Sigmoid colon (tissue), 7 donors: ENCODE measurements at places on chromosomes 3 and 15. TPM values are rescaled to one million over a fixed set of nuclear protein-coding genes. Genes with fewer than 3 reads are reported as not detected.

Gene NEK4
- 19.4 TPM for total RNA-seq

Gene RAB27A
- total RNA-seq = 13.0 TPM

Gene PRR20G
- not detected for total RNA-seq

Gene SLC28A1
- total RNA-seq = not detected

Gene TRPM1
- total RNA-seq = not detected

Gene MYH15
- total RNA-seq = under 0.01 TPM

GRCh38 chr3:107412376-107412775 is 35.1 kb downstream of the CCDC54 start:
- DNase-seq = peak; percentile 63
- H3K4me1 ChIP-seq = no peaks in the 10 kb centered on the region
- no peak overlapping the region for H3K27ac ChIP-seq
- H3K4me3 ChIP-seq = no peak overlapping the region
- H3K36me3 ChIP-seq = no peaks in the 10 kb centered on the region

GRCh38 chr3:97940034-97940433 is 32.2 kb downstream of the RIOX2 start:
- peaks cover 8% of the 10 kb centered on the region for H3K36me3 ChIP-seq
- DNase-seq = no peak
- no peak overlapping the region for H3K4me3 ChIP-seq

DNA sequence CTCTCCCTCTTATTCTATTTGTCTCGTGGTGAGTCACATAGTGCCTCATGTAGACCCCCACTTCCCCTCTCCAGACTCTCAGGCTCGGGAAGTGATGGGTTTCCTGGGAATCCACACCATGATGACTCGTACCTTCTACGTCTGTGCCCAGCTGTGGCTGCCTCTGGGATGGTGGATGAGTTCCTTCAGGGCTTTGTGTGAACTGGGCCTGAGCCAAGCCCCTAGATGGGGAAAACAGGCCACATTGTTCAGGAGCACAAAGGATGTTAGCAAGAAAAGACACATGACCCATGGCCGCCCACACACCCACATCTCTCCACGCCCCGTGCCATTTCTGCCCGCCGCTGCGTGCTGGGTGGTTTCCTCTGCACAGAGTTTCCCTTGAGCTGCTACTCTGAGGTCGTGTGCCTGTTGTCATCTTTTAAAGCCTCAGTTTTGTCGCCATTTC is 10.5 kb downstream of the ISG20 start:
- peaks cover 10% of the 10 kb centered on the region for H3K4me1 ChIP-seq
- H3K27ac ChIP-seq = peak overlapping the region; percentile 60
- no peaks in the 10 kb centered on the region for H3K36me3 ChIP-seq
- H3K4me3 ChIP-seq = no peak overlapping the region

DNA sequence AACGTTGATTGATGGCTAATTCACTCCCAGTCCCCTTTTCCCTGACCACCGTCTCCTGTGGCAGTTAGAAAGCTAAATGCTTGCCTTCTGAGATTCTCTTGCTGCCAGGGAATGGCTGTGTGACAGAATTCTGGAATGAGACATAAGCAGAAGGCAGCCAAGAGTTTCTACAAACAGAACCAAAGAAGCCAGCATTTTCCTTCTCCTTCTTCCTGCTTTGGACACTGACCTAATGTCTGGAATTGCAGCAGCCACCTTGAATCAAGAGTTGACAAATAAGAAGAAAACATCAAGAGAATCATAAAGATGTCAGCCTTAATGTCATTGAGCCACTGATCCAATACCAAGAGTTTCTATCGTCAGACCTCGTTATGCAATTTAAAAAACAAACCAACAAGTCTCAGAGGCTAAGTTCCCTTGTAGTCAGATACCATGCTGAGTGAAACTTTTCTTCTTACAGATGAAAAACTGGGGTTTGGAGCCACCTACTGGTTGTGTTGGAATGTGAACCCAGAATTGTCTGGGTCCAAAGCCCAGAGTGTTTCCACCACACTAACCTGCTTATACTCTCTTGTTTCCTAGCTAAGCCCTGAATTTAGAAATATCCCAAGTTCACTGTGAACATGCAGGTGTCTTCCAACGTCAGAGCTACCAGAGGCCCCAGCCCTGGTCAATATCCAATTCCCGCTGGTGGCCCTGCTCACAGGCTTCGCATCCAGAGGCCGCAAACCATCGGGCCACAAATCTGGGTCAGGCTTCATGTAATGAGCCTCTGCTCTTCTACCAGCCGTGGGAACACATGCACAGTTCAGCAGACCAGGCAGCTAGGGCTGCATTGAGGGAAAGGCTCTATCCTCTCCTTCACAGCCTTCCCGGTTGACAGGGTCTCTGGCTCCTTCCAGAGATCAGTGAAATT is 42.5 kb downstream of the MCF2L2 start:
- H3K4me3 ChIP-seq = no peak overlapping the region
- no peaks in the 10 kb centered on the region for H3K36me3 ChIP-seq
- DNase-seq = no peak
- no peak overlapping the region for H3K27ac ChIP-seq

DNA sequence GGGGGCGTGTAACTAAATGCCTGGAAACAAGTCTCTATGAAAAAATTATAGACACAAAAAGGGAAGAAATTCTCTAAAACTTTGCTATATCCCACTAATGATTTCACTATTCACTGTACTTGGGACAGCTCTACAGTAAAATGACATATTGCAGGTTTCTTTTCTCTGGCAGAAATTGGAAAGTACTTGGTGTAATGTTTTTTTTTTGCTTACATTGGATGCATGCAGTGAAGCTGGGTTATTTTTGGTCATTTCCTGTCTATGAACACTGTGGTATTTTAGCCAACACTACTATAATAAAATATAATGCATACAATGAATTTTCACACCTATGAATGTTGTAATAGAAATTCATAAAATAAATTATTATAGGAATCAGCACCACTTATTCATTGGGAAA is 109.7 kb downstream of the LRRC49 start:
- no peaks in the 10 kb centered on the region for H3K36me3 ChIP-seq
- no peaks in the 10 kb centered on the region for H3K27me3 ChIP-seq
- H3K27ac ChIP-seq = no peak overlapping the region
- H3K4me3 ChIP-seq = no peak overlapping the region

DNA sequence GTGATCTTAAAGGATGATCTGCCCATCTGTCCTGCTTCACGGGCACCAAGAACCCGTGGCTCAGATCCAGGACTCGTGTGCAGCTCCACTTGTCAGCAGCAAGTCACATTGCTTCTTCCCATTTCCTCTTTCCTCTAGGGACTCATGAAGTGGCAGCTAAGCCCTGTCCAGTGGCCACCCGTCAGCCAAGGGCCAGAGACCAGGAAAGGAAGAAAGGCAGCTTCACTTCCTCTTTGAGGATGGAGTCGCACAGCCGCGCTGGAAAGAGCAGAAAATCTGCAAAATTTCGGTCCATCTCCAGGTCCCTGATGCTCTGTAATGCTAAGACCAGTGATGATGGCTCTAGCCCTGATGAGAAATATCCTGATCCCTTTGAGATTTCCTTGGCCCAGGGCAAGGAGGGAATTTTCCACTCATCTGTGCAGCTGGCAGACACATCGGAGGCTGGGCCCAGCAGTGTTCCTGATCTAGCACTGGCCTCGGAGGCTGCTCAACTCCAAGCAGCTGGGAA is 28.5 kb downstream of the IL16 start:
- DNase-seq = peak; percentile 88
- H3K27me3 ChIP-seq = no peaks in the 10 kb centered on the region
- H3K4me1 ChIP-seq = no peaks in the 10 kb centered on the region
- H3K36me3 ChIP-seq = no peaks in the 10 kb centered on the region
- H3K27ac ChIP-seq = peak overlapping the region; percentile 69
- no peak overlapping the region for H3K4me3 ChIP-seq

GRCh38 chr3:62363275-62363674 is 10.1 kb downstream of the FEZF2 start:
- H3K27me3 ChIP-seq = peaks cover 52% of the 10 kb centered on the region
- no peaks in the 10 kb centered on the region for H3K36me3 ChIP-seq
- H3K4me1 ChIP-seq = peaks cover 1% of the 10 kb centered on the region
- no peak overlapping the region for H3K4me3 ChIP-seq
- H3K27ac ChIP-seq = no peak overlapping the region

DNA sequence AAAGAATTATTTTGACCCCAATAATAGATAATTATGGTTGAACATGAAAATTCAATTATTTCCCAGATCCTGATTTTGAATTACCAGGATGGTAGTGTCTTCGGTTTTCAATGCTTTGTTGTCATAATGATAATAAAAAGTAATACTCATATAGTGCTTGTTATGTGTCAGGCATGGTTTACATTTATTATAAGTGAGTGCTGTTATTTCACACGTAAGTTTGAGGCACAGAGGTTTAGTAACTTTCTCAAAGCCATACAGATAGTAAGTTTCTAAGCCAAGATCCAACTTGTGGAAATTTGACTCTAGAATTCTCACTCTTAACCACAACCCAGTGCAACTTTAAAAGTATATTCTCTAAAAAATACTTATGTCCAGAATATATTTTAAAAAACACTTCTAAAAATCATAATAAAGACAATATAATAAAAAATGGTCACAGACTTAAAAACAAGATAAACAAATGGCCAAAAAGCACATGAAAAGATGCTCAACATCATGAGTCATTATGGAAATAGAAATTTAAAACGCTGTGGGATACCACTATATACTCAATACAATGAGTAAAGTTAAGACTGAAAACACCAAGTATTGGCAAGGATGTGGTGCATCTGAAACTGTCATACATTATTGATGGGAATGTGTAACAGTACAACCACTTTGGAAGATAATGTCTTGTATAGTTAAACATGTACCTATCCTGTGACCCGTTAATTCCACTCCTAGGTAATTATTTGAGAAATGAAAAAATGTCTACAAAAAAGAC is 45.2 kb downstream of the SPRED1 start:
- no peaks in the 10 kb centered on the region for H3K36me3 ChIP-seq
- H3K27ac ChIP-seq = no peak overlapping the region
- H3K27me3 ChIP-seq = no peaks in the 10 kb centered on the region
- no peak for DNase-seq
- peaks cover 22% of the 10 kb centered on the region for H3K4me1 ChIP-seq
- H3K4me3 ChIP-seq = no peak overlapping the region

DNA sequence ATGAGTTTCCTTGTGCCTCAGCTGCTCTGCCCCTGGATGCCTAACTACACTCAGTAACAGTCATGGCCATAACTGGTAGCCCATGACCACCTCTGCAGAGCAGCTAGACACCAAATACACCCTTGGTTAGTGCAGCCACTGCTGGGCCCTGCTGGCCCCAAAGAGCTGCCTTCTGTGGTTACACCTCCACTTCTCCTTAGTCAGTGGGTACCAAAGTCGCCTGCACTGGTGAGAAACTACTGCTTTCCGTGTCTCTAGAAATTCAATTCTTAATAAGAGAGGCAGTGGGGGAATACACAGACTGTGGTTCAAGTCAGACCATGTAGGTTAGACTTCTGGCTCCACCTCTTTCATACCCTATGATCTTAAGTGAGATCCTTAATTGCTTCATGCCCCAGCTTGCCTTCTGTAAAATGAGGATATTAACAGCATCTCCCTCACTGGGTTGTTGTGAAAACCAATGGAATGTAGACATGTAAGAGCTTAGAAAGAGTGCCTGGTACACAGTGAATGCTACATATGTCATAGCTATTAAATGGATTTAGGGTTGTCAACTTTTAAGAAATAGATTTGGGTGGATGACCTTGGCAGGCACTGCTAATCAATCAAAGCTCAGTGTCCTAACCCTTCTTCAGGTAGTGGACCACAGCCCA is 18.2 kb downstream of the HEG1 start:
- H3K4me1 ChIP-seq = no peaks in the 10 kb centered on the region
- no peak overlapping the region for H3K27ac ChIP-seq

DNA sequence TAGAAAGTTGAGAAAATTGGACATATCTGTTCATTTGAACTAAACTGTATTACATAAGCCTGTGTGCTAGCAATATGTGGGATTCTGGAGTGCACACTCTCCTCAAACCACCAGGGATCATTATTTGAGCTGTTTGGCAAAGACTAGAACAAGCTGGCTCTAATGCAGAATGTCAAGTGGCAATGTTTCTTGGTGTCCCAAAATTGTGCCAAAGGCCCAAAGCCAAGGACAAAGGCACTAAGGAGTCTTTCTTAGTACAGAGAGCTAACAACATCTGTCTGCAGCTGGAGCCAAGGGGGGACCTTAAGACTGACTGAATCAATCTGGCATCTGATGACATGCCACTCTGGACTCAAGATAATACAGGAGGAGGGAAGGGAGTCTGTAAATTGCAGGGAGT is 76.7 kb upstream of the STRIT1 start:
- H3K27ac ChIP-seq = no peak overlapping the region
- no peak overlapping the region for H3K4me3 ChIP-seq
- H3K36me3 ChIP-seq = no peaks in the 10 kb centered on the region

- no peak overlapping the region for H3K27ac ChIP-seq
- H3K36me3 ChIP-seq = no peaks in the 10 kb centered on the region
- no peaks in the 10 kb centered on the region for H3K27me3 ChIP-seq
- no peak overlapping the region for H3K4me3 ChIP-seq
These were observed 2.1 kb upstream of the OXSR1 start for GRCh38 chr3:38163117-38163840.

DNA sequence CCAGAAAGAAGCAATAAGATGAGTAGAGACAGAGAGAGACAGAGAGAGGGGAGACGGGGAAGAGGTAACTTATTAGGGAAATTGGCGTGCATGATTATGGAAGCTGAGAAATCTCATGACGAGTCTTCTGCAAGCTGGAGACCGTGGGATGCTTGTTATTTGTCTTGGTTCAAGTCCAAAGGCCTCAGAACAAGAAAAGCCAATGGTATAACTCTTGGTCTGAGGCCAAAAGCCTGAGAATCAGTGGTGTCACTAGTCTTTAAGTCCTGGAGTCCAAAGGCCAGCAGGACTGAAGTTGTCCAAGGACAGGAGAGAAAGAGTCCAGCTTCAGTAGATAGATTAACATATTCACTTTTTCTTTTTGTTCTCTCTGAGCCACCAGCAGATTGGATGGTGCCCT is 613.6 kb downstream of the CADM2 start:
- no peaks in the 10 kb centered on the region for H3K36me3 ChIP-seq
- DNase-seq = no peak
- H3K4me3 ChIP-seq = no peak overlapping the region
- H3K27me3 ChIP-seq = no peaks in the 10 kb centered on the region
- H3K27ac ChIP-seq = no peak overlapping the region
- no peaks in the 10 kb centered on the region for H3K4me1 ChIP-seq

GRCh38 chr3:66179793-66180192 is 41.0 kb upstream of the SLC25A26 start:
- H3K27me3 ChIP-seq = no peaks in the 10 kb centered on the region
- H3K4me3 ChIP-seq = no peak overlapping the region
- no peaks in the 10 kb centered on the region for H3K36me3 ChIP-seq
- no peaks in the 10 kb centered on the region for H3K4me1 ChIP-seq
- no peak for DNase-seq

- H3K27ac ChIP-seq = no peak overlapping the region
- H3K4me3 ChIP-seq = no peak overlapping the region
- no peaks in the 10 kb centered on the region for H3K27me3 ChIP-seq
- no peak for DNase-seq
These were observed 137.6 kb upstream of the TRIM42 start for GRCh38 chr3:140540262-140540661.

- no peaks in the 10 kb centered on the region for H3K36me3 ChIP-seq
- DNase-seq = no peak
- H3K27ac ChIP-seq = no peak overlapping the region
These were observed 11.9 kb upstream of the ALDH1A2 start for GRCh38 chr15:58077427-58077826.

GRCh38 chr3:155912579-155913190 is 42.2 kb downstream of the GMPS start:
- H3K27me3 ChIP-seq = no peaks in the 10 kb centered on the region
- no peak overlapping the region for H3K4me3 ChIP-seq
- H3K27ac ChIP-seq = peak overlapping the region; percentile 34
- H3K36me3 ChIP-seq = peaks cover 38% of the 10 kb centered on the region
- DNase-seq = no peak

GRCh38 chr3:46612324-46612723 is at the start of gene FAM240A:
FAM240A (plus strand) TSS chr3:46612525; CDS start chr3:46612684, 159 bp downstream.
- no peak within 1 kb of the TSS for H3K27ac ChIP-seq
- no peak within 1 kb of the TSS for H3K4me3 ChIP-seq
- DNase-seq = no peak
- no peaks in the 10 kb centered on the region for H3K27me3 ChIP-seq
